CD4-positive, alpha-beta T cell treated with Interleukin-2 at 100 ng/mL for 4 hours (primary cell): ENCODE measurements at places on chromosomes 6 and 20.

GRCh38 chr6:31079656-31080261, 32.6 kb downstream of the C6orf15 start:
- peak; percentile 77 for DNase-seq

DNA sequence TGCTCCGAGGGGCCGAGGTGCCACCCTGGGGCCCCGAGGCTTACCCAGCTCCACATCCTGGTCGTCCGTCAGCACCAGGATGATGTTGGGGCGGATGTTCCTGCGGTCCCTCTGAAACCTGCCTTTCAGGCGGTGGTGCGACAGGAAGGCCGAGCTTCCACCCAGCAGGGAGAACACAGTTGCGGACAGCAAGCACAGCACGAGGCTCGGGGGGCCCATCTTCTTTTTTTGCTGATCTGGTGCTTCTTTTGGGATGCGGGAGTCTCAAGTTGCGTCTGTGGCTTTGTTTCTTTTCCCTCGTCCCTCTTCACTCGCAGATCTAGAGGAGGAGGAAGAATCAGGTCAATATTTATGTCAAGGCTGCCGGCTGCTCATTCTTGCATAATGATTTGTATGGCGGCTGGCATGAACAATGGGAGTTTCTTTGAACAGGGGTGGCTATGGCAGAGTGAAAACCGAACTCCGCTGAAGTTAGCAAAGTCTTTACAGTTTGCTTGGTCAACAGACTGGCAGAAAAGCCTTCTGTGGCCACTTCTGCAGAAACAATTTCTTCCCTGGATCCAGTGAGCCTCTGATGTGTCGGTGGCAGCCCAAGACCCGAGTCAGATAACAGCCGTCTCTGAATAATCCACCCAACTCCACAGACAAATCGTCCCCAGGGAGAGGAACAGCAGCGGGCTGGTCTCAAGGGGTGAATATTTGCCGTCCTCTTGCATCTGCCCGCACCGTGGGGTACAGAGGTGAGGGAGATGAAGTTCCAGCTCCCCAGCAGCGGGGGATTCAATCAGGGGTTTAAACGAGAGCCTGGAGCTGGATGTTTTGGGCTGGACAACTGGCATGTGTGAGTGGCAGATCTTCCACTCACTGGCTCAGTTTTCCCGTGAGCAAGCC, 27.9 kb downstream of the SULF2 start:
- no peak for DNase-seq

DNA sequence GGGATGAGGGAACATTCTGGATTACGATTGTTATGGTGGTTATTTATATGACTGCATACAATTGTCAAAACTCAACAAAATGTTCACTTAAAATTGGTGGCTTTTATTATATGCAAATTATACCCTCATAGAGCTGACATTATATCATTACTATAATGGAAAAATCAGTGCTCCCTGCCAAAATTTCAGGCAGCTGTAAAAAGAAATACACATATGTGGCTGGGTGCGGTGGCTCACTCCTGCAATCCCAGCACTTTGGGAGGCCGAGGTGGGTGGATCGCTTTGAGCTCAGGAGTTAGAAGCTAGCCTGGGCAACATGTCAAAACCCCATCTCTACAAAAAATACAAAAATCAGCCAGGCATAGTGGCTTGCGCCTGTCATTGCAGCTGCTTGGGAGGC, 75.8 kb upstream of the SULF2 start:
- no peak for DNase-seq

GRCh38 chr20:62839261-62839660, 22.4 kb downstream of the TCFL5 start:
- DNase-seq: no peak

GRCh38 chr20:64211874-64212658, 43.5 kb upstream of the PCMTD2 start:
- DNase-seq: no peak

- DNase-seq: no peak
Observed at GRCh38 chr6:113875470-113875869, 18.3 kb downstream of the MARCKS start.

GRCh38 chr6:160198606-160199211, 59.9 kb downstream of the SLC22A2 start:
- no peak for DNase-seq

- no peak for DNase-seq
Observed at GRCh38 chr6:55869674-55870073, 5.7 kb downstream of the BMP5 start.

DNA sequence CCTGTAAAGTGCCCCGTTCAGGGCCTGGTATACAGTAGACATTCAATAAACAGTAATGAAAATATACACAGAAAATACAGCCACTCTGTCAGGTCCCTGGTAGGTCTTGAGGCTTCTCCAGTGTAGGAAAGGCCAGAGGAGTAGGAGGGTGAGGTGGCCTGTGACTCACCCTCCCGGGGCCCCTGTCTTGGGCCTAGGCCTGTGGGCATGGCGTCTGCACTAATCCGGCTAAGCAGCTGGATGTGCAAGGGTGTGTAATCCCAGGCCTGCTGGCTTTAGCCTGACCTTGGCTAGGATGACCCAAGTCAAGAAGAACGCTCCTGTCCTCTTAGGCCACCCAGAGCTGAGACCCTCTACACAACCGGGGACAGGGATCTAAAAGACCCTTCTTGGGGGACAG, 84.9 kb downstream of the KCNB1 start:
- no peak for DNase-seq

- peak; percentile 54 for DNase-seq
Observed at GRCh38 chr6:134822920-134823709, 126.8 kb downstream of the ALDH8A1 start.

- DNase-seq: no peak
Observed at GRCh38 chr6:148935705-148936435, 189.0 kb downstream of the UST start.

- peak; percentile 90 for DNase-seq
Observed at GRCh38 chr6:166488076-166488685, 98.3 kb downstream of the RAMACL start.

- no peak for DNase-seq
Observed at GRCh38 chr6:128801621-128802020, 81.3 kb upstream of the LAMA2 start.

DNA sequence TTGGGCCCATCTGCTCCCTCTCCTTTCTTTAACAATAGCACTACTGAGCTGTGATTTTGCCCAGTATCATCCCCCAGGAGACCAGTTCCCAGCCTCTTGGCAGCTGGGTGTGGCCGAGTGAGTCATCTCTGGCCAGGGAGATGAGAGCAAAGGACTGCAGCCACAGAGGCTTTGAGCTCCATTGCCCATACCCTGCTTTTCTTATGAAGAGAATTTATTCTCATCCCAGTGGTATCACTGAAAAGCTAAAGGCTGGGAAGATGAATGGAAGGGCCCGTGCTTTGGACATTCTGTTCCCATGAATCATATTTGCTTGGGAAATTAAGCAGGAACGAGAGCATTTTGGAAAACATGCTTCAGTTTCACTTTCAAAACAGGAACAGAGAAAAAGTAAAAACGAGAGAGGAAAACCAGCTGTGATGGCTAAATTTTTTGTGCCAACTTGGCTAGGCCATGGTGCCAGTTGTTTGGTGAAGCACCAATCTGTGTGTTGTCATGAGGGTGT, 14.9 kb downstream of the CST3 start:
- no peak for DNase-seq

DNA sequence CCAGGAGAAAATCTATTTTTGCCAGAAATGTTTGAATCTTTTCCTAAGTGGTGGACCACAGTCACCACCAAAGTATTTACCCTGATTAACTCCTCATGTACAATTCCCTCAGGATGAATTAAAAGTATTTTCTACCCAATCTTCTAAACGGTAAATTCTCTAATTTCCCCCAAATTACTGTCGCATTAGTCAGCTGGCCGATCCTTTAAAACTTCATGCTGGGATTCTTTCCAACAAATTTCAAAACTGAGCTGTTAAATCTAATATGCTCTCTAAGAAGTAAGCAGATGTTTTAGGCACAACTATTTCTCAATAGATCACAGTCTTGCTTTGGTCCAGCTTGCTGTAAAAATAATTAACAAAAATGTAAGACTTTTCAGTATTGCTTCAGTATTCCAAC, 447.2 kb downstream of the FRK start:
- no peak for DNase-seq

- DNase-seq: no peak
Observed at GRCh38 chr20:57440678-57441509, 49.7 kb downstream of the RBM38 start.

DNA sequence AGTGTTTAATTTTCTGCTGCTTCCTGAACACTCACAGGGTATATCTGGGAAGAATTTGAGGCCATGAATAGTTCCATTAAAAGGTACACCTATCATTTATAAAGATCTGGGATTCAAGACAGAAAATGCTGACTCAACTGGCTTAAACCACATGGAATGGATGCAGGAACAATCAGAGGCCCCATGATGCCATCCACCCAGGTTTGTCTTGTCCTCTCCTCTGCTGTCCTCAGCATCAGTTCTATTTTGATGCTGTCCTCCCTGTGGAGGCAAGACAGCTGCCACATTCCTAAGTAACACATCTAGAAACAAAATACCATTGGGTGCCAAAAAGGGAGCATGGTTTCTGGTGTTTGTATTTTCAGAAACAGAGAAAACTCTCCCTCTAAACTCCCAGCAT, 143.4 kb downstream of the ELOVL4 start:
- no peak for DNase-seq

- peak; percentile 6 for DNase-seq
Observed at GRCh38 chr6:140101367-140101766, 726.9 kb upstream of the CITED2 start.

- DNase-seq: no peak
Observed at GRCh38 chr6:79724816-79725215, 93.7 kb downstream of the SH3BGRL2 start.

DNA sequence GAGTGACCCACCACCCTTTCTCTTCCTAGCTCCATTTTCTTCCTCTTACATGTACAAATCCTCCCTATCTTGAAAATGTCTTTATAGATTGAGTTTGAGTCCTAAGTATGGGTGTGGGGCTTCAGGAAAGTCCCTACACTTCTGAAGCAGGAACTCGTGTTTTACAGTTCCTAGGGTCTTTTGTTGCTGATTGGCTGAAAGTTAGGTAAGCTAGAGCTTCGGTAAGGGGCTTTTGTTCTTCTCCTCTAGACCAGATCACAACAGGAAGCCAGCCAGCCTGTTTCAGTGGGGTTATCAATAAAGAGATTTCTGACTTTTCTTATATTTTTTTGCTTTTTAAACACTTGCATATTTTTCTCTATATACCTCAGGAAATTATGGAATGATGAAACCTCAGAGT, 51.3 kb downstream of the CNR1 start:
- no peak for DNase-seq

- DNase-seq: no peak
Observed at GRCh38 chr6:73566954-73567591, 46.2 kb upstream of the EEF1A1 start.

- DNase-seq: peak; percentile 90
Observed at GRCh38 chr20:31675828-31676608, 38.3 kb downstream of the COX4I2 start.

DNA sequence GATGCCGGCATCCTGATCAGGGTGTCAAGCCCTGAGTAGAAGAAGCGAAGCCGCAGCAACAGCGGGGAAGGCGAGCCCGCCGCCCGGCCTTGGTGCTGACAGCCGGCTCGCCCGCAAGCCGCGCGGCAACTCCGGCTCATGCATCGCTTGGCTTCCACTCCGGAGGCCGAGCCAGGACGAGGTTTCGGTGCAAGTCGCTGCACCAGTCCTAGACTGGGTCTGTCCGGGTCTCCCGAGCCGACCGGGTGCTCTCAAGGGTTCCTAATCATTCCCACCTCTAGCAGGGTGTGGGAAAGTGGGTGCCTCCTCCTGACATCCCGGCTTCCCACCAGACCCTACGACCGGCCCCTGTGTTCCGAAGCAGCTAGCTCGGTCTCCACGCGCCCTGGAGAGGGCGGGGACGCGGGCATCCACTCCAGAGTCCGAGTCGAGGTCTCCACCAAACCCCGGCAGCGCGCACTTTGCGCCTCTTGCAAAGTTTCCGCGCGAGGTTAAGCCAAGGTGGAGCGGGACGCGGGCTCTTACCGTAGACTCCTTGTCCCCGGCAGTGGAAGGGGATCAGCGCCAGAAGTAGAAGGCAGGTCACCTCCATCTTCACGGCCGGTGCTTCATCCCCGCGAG, 1.4 kb downstream of the MDGA1 start:
- no peak for DNase-seq

- DNase-seq: no peak
Observed at GRCh38 chr6:149438855-149439254, 38.8 kb downstream of the SUMO4 start.

DNA sequence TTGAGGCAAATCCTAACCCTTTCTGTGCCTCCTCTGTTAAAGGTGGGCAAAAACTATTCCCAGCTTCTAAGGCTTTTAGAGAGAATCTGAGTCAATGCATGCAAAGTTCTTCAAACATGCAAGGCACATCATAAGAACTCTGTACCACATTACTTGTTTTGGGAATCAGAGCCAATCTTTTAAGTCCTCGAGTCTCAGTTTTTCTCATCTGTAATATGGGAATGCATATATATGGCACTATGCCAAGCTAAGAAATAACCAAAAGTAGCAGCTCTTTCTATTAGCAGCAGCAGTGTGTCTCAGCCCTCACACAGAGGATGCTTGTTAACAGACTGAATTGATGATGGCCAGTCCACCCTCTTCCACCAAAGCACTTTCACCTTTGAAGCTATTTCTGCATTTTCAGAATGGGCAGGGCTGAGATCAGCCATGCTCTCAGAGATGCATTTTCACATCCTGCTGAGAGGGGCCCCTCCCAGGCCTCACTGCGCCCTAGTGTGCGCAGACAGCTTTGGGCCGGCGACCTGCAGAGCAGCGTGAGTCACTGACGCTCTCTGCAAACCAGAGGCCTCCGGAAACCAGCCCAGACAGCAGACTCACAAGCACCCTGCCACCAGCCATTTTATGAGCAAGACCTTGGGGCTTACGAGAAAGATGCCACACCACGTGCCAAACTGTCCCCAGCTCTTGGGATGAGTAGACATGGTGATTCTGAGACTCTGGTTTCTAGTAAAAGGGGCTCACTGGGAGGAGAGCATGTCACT, 138.0 kb downstream of the NFATC2 start:
- DNase-seq: peak; percentile 96

DNA sequence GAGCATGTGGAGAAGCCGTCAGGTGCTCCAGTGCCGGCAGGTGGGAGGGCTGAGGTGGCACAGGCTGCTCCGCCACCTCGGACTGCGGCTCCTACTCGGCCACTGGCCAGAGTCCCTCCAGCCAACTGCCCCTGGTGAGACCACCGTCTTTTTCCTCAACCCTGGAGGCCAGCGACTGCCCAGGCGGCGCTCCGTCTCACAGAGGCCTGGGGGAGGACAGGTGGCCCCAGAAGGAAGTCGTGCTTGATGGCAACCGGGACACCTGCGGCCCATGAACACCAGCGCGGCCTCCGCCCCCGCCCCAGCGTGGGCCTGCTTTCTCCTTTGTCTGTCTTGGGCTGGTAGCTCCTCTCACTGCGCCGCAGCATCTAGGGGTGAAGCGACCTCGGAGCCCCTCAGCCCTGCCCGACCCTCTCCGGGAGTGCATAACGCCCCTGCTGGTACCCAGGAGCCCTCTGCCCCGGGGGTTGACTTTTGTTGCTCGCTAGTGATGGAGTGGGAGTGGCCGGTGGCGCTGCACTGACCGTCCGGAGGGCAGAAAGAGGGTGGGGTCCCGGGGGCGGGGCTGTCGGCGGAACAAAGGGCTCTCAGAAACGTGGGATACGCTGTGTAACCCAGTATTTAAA, 706 bp upstream of the TUBB2B start:
- no peak for DNase-seq
